Stimulated activated CD4-positive, alpha-beta T cell treated with anti-CD3 and anti-CD28 coated beads, Interleukin-1b, Interleukin-23, amount 100 ng/mL, for 24 hours (primary cell): ENCODE measurements at places on chromosomes 5 and 9.

DNA sequence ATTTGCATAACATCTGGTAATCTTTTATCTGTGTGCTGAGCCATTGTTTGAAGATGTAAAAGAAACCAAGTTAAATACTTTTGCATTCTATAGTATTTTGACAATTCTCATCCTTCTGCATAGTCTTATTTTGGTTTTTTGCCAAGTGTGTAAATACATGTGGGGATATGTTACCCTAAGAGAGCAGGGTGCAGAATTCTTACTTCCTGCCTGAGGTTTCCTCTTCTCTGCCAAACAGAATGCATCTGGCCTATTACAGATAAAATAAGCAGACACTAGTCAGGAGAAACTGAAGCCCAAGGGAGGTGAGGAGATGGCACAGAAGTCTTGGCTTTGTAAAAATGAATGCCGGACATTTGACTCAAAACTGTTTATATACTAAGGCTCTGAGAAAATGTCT lies 462.1 kb downstream of the TMEM38B start:
- DNase-seq, result no peak

- peak; percentile 79 for DNase-seq
Measured at GRCh38 chr5:143403593-143404415, at the start of gene NR3C1. Gene NR3C1, minus strand, starts transcription at chr5:143403686. Its CDS starts 2,847 bp downstream, at chr5:143400839.

DNA sequence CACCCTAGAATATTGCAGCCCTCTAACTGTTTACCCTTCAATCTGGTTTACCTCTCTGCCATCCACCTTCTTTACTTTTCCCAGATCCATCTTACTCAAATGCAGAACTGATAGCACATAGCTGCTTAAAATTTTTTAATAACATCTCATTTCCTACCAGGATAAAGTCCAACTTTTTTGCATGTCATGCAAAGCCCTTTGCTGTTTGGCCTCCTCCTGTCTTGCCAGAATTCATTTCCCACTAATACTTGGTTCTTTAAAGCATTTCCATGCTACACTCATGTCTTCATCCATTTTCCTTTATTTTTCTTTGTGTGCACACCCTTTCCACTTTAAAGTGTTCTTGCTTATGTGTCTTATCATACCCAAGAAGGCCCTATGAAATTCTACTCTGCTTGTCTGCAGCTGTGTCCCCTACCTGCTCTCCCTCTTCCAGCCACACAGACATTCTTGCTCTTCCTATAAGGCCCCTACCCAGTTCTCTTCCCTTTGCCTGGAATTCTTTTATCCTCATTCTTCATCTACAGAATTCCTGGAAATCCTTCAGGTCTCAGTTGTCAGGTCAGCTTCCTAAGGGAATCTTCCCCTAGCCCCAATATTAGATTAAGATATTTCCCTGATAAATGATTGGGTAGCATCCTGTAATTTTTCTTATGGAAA lies 50.3 kb downstream of the TLE4 start:
- DNase-seq, result no peak

DNA sequence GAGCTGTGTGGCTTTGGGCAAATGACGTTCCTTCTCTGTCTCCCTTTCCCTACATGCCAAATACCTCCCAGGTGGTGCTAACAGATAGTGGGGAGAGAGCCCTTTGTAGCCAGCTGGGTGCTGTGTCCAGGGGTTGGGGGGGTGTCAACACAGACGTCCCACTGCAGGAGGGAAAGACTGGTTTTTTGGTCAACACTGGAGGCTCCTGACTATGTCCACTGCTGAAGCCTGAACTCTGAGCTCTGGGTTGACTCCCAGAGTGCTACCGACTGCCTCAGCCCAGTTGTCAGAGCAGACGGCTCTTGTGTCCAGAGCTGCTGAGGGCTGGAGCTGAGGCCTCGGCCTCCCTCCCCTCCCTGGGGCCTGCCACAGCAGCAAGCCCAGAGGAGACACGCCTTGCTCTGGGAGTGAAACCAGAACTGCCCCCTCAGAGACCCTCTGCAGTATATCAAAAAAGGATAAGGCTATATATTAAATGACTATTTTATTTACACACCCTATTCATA lies 14.8 kb upstream of the SLC25A51 start:
- DNase-seq, result no peak

GRCh38 chr5:8750100-8750499 lies 795.8 kb downstream of the SEMA5A start:
- DNase-seq, result no peak

DNA sequence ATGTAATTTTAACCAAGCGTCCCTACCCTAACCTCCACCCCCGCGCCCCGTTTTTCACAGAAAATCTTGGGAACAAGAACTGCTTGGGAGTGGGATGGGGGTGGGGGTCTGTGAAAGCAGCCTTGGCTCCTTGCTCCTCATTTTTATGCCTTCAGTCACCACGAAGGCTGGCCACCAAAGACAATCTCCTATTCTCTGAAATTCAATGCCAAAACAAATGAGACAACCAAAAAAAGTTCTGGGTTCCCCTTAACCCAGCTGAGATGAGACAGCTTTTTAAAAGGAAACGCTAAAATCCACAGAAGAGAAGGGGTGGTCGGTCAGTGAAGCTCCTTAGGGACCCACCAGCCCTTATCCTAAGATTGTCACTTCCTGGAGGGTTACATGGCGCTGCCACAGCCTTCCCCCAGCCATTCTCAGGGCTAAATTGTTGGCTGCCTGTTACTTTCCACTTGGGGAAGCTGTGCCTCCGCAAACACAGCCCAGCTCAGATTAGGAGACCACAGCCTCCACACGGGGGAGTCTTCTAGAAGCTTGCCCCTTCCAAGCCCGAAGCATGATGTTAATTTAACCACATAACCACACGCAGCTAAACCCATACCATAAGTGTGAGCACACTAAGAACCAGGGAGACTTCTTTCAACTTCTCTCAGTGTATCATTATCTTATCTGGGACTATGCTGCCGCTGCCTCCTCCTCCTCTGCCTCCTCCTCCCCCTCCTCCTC lies 136.3 kb downstream of the FOXD1 start:
- no peak for DNase-seq

GRCh38 chr5:103847060-103847459 lies 284.5 kb upstream of the NUDT12 start:
- no peak for DNase-seq

- DNase-seq, result no peak
Measured at GRCh38 chr5:83353231-83353630, 118.3 kb upstream of the VCAN start.

GRCh38 chr9:126326228-126327005 lies at the start of gene MVB12B:
Gene MVB12B, plus strand, starts transcription at chr9:126326829. Its CDS starts 101 bp downstream, at chr9:126326930.
- peak; percentile 19 for DNase-seq

- DNase-seq, result no peak
Measured at GRCh38 chr9:21682381-21682780, 120.1 kb upstream of the MTAP start.

DNA sequence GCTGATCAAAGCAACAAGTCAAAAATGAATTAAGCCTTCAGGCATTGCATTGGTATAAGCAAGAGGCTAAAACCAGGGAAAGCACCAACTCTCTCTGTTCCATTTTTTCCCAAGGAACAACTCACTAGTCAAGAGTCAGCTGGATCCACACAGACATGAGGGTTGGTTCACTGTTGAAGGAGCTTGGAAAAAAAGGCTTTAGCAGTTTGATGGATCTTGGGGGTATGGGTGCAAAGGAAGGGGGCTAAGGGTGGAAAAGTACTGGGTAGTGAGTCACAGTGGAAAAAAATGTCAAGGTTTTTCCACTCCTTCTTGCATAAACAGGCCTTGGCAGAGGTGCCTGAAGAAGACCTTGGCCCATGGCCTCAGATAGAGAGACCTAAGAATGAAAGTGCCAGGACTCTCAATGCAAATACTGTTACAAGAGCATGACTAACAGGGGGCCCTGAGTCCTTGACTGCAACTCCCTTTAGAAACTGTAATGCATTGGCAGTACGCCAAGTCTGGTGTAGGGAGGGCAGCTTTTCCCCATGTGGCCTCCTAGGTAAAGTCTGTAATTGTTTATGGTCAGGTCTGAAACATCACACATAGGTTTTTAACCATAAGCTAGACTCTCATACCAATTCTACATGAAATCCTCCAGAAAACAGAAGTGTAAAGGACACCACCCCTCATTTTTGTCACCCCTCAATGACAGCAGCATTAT lies 23.7 kb downstream of the ACTL7A start:
- DNase-seq, result peak; percentile 38

DNA sequence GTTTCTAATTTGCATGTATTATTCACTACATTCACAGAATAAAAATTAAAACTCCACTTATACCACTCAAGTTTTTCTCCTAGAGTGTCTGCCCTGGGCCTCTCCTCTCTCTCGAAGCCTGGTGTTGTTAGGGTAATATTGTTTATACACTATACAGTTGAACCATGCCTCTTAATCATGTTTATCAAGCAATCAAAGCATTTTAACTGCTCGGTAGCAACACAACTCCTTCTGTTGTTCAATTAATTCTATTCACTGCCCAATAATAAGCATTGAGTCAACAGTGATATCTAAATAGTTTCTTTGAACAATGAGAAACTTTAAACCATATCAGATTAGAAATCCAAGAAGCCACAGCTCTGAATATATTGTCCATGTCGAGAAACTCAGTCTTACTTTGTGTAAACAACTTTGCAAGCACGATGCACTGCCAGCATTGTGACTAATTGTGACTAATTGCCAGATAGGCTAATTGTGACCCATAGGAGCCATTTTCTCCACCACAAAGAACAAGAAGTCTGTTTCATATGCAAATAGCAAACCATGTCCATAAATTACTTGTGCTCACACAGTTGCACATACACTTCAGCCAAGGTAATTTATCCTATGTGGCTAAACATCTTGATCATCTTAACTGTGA lies at the start of gene DNAH5:
Gene DNAH5, minus strand, starts transcription at position 129 of the 640 bp plus-strand sequence. CDS start 250 bp downstream, outside the sequence.
- DNase-seq, result no peak

DNA sequence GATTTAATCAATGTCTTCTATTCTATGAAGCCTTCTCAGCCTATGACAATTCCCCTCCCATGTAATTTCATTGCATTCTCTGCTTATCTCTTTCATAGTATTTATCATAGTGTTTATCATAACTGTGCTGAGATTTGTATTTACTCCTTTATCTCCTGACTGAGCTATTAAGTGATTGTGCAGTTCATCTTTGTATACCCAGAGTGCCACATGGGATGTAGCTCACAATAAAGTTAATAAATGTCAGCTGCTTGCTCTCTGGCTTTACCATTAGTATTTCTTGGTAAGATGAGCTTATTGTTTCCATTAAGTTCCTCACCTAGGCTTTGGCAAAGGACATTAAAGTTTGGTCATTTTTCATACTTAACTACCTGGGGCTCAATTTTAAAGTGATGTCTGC lies 275.1 kb upstream of the MPDZ start:
- no peak for DNase-seq

- DNase-seq, result no peak
Measured at GRCh38 chr9:133126697-133127339, 5.8 kb upstream of the RALGDS start.

DNA sequence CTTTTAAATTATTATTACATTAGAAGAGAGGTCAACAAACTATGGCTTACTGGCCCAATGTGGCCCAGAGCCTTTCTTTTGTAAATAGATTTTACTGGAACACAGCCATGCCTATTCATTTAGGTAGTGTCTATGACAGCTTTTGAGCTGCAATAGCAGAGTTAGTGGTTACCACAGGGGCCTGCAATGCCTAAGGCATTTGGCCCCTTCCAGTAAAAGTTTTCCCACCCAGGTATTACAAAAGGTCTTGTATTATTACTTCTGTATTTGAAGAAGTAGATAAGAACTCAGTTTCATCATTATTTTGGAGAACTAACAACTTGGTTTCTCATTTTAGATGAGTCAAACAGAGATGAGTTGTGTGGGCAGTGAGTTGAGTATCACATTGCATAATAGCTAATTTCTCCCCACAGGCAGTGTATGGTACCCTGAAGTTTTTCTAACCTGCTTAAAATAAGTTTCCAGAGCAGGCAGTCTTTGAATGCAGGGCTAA lies 9.5 kb downstream of the MTRR start:
- no peak for DNase-seq

DNA sequence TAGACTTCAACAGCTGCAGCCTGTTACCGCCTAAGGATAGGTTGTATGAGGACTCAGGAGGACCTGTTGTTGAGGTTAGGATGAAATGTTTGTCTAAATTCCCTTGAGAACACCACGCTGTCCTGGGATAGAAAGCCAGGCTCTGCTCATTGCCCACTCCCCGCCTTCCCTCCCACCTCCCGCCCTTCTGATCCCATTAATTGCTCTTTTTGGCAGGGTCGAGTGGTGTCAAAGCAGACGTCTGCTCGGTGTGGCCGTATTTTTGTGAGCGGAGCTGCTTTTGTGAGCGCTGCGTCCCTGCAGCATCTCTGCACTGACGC lies 62.3 kb downstream of the SPATA31C2 start:
- no peak for DNase-seq

GRCh38 chr5:155094455-155094854 lies 80.9 kb downstream of the KIF4B start:
- DNase-seq, result no peak

GRCh38 chr9:118263949-118264348 lies 559.7 kb downstream of the TLR4 start:
- no peak for DNase-seq

DNA sequence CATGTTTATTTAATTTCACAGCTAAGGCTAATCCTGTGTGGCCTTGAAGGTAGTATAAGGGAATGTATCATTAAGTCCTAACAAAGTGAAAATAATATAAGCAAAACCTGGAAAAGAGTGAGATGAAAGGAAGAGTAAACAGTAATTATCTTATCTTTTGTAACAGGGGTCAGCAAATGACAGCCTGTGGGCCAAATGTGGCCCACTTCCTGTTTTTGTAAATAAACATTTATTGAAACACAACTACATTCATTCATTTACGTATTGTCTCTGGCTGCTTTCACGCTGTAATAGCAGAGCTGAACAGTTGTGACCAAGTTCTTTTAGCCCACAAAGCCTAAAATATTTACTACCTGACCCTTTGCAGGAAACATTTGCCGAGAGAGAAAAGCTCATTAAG lies 78.4 kb upstream of the HTR4 start:
- DNase-seq, result no peak

- no peak for DNase-seq
Measured at GRCh38 chr5:154300207-154300883, 109.8 kb downstream of the GALNT10 start.

DNA sequence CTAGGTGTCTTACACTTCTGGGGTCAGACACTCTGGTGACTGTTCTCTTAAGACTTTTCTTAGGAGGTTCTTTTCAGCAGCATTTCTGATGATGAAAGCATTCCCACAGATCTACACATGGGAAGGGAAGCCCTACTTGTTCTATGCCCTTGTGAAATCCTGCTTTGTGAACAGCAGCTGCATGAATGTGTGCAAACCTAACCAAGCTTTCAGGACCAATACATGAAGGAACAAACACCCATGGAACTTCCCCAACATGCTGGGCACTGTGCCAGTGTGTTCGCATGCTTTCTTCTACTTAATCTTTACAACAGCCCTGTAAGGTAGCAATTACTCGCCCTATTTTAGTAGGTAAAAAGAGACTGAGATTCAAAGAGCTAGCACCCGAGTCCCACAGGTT lies 439.9 kb upstream of the KLF4 start:
- DNase-seq, result no peak

GRCh38 chr5:81971111-81971711 lies 612 bp upstream of the ATG10 start:
- DNase-seq, result no peak

DNA sequence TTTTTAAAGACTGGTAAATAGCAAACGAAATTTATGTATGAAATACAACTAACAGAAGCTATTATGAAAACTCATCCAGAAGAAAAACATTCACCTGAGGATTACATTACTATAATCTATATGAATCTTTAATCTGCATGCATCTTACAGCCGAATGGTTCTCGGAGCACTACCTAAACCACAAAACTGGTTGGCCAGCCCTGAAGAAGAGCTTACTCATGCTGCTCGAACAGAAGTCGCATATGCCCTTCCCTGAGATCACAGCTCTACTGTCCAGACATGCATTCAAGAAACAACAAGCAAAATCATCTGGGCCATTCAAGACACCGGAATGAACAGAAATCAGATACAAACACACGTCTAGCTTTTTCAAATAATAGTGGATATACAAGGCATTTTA lies 931.0 kb upstream of the DMAC1 start:
- no peak for DNase-seq
